HL-60 (cell line): ENCODE measurements at places on chromosomes 2 and 18.

DNA sequence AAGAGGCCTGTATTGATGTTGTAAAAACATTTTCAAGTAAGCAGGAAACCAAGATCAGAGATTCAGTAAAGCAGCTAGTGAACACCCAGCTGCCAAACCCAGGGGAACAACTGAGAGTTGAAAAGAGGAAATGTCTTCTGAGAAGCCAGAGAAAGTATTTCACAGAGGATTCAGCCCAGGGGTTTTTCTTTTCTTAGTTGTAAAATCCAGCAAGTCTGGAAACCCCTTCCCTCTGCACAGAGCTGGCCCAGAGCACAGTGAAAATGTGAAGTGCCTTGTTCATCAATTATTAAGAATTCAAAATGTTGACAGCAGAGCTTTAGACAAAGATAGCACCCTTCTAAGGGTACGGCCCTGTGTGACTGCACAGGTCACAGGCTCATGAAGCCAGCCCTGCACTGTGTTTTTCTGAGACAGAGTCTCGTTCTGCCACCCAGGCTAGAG is 28.4 kb downstream of the AFF3 start:
- DNase-seq, result no peak

DNA sequence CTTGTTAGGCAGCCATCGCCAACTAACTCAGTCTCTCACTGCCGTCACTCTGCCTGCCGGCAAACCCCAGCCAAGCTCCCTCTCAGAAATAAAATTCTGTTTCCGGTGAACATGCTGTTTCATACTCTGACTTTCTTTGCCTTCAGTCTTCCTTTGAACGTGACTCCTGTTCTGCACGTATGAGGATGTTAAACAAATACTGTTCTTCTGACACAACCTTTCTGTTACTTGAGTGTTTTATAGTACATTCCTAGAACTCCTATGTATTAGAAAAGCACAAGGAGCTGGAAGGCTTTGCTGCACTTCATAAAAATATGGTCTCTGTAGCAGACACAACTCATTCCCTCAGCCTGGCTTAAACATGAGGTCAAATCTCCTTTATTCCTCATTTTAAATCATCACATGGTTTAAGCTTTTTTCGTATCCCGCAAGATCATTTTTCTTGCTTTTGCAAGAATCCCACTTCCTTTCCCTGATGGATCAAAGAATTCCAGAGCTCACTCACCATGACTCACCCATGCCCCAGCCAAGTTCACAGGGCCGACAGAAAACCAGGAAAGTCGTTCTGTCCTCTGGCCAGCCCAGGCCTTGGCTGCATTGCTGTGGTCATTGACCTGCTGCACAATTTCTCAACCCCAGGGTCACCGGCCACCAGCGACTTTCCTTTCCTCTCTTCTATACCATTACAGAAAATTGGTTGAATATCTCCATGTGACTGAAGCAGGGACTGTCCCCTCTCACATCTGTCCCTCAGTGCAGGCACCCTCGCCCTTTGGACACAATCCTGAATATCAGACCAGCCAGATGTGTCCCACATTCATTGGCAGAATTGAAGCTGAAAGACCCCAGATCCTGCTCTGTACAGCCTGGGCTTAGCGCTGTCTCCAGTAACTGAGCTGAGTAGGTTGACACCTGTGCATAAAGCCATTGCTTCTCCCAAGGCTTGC is 183.1 kb upstream of the ARL4C start:
- no peak for DNase-seq

DNA sequence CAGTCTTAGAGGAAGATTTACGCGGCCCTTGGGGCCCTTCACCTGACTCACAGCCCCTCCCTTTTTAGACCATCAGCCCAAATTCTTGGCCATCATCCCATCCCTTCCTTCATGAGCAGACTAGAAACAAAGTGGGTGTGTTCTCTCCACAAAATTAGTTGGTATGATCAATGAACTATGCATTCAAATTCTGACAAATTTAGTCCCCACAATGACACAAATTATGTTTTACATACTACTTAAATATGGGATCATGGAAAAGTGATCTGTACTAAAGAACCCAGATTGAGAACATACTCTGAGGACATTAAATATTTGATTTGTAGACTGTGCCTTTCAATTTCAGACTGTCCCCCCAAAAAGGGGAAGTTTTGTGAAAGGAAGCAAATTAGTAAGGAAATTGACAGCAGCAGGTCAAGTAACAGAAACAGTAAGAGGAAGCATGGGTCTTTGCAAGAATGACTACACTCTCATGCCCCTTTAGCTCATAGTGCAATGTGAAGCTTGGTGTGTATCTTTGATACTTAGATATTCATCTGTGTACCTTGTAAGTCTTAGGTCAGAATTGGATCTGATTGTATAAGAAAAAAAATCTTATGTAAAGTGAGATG is 2.2 kb upstream of the MAPRE2 start:
- peak; percentile 82 for DNase-seq

- peak; percentile 19 for DNase-seq
Measured at GRCh38 chr2:110707386-110707965, 24.9 kb upstream of the ACOXL start.

- no peak for DNase-seq
Measured at GRCh38 chr2:189483571-189483970, 42.3 kb downstream of the WDR75 start.

DNA sequence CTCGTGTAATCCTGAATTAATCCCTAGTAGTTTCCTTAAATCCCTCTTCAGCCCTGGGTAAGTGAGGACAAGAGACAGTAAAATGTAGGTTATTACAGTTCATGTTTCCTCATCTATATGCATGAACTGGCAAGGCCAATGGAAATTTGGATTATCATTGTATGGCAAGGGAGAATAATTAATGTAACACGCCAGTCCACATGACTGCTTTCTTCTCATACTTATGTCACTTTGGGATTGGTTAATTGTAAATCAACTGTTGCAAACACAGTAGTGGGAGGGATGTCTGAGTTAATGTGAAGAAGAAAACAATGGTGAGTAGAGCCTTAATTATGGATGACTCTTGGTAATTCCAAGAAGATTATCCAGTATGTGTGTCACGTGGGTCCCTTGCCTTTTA is 1.7 kb upstream of the SERPINB7 start:
- DNase-seq, result no peak

GRCh38 chr2:18883616-18884456 is 294.5 kb upstream of the NT5C1B start:
- no peak for DNase-seq

DNA sequence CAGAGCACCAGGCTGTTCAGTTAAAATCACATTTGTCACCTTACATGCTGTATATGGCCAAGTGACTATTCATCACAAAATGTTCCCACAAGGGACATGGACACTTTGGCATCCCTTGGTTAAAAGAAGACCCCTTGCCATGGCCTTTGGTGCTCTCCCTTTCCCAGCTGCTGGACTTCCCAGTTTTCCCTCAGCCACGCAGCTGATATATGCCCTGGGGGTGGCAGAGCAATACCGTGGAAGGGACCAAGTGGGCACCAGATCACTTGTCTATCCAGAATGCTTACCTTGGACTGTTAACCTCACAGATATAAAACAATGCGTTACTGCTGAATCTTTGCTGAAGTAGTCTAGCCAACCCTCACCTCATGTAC is 35.3 kb downstream of the PAIP2B start:
- DNase-seq, result no peak

DNA sequence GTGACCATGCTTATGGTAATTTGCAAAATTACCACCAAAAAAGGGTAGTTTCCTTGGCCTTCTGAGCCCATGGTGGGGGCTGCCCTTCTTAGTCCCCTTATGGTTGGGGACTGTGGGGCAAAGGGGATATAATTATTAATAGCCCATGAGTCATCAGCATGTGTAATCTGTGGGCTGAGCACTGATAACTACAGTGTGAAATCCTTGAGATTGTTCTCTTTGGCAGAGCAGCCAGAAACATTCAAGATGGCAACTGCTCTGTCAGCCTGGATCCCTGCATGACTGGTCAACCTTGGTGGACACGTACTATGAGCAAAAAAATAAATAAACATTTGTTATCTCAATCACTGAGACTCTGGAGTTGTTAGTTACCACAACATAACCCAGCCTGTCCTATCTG is 61.3 kb downstream of the MGAT4A start:
- DNase-seq, result no peak

DNA sequence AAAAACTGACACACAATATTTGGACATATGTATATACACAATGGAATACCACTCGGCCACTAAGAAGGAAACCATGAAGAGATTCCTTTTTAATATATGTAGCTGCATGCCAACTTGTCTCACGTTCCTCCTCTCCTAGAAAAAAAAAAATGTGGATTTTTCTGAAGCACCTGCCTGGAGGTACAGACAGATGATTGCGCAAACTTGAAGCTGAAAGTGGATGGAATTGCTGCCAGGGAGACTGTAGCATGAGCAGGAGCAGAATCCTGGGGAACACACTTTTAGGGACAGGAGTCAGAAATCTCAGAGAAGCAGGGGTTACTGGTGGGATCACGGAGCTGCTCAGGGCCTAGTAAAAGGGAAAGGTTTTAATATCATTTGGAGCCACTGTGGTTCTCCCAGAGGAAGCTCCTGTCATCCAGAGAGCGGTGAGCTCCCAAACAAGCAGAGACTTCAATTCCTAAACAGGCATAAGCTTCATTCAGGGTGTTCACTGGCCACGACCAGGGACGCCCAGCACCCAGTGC is 640 bp upstream of the SPR start:
- no peak for DNase-seq

DNA sequence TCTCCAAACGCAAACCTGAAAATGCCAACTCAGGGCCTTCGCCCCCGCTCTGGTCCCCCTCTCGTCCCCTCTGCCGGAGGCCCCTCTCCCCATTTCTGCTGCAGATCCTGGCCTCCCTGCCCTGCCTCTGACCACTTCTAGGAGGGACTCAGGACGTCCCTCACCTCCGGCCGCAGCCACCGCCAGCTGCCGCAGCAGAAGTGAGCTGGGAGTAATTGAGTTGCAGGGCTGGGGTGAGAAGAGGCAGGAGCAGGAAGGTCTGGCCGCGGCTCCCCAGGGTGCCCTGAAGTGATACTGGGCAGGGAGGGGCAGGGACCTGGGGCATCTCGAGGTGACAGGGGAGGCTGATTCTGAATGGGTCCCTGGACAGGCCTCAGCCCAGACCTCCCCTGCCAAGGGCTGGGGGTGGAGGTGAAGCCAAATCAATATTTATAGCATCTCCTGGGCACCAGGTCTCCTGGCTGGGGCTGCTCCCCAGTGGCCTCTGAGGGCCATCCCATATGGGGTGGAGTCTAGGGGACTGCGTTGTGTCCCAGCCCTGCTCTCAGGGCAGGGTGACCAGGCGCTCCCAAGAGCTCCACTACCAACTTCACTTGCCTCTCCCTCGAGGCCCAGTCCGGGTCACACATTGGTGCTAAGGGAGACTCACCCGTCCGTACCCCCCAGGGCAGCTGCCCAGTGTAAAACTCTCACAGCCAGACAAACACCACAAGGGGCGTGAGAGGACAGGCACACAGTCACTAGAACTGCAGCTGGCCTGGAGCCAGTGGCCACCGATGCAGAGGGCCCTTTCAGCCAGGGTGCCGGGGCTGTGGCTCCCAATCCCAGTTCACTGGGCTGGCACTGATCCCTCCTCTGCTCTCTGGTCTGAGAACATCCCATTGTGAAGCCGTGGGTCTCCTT is 33.0 kb downstream of the KCNIP3 start:
- DNase-seq, result no peak

DNA sequence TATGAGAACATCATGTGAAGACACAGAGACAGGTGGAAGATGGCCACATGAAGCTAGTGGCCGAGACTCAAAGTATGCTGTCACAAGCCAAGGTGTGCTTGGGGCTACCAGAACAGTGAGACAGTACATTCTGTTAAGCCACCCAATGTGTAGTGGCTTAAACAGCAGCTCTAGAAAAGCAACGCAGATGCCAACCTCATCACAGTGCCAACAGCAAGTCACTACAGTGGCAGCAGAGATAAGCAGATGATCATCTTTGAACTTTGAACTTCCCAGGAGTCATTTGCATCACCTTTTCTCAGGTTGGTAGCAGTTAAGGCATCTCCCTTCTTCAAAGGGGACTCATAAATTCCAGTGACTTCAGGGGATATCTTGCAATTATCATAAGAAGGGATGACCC is 394.4 kb downstream of the LRP1B start:
- no peak for DNase-seq

GRCh38 chr2:99971326-99971900 is 171.0 kb downstream of the AFF3 start:
- no peak for DNase-seq

- no peak for DNase-seq
Measured at GRCh38 chr2:215839309-215839708, 174.0 kb downstream of the MREG start.

- DNase-seq, result no peak
Measured at GRCh38 chr18:48782381-48782861, 168.3 kb downstream of the SMAD7 start.

DNA sequence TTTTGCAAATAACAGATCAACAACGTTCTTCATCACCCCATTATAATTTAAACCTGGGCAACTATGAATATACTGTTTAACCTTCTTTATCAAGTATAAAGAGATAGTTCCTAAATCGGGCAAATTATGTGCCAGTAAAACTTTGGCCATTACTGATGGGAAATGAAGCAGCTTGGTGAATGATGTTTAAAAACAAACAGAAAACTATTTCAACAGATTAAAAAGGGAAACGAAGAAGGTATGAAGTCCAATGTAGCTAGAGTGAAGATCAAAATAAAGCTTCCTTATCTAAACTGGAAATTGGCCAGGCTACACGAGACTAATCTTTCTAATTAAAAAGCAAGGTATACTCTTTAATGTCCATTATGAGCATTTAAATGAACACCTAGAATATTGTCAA is 6.7 kb upstream of the RBBP8 start:
- no peak for DNase-seq

DNA sequence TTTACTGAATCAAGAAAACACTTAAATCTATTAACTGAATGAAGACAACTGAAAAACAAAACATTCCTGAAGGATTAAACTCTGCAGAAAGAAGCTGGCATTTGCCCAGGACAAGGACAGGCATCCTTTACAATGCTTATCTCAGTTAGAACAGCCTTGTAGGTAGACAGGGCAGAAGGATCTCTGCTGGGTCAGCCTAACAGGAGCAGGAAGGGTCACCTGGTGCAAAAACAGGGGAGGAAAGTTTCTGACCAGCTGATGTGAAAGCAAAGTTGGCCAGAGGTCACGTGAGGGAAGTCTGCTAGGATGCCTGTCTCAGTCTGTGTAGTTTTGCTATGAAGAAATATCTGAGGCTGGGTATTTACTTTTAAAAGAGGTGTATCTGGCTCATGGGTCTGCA is 348.6 kb downstream of the ANAPC1 start:
- DNase-seq, result no peak

DNA sequence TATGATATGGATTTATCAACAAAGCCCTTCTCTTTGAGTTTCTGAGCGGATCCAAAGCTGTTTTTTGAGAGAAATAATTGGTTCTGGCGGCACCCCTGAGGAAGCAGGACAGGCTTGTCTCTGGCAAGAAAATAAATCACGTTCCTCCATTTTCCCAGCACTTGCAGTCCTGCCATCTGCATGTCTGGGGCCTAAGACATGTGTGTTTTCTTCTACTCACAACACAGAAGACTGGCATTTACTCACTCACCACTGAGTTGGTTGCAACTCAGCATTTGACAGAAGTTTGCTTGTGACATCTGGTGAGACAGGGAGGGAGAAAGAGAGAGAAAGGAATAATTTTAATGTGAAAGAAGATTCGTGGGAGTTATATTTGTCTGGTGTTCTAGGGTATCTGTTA is 37.0 kb upstream of the YES1 start:
- DNase-seq, result no peak

- peak; percentile 72 for DNase-seq
Measured at GRCh38 chr2:25420820-25421237, 79.1 kb upstream of the DNMT3A start.
